ENCODE measurements at places on chromosomes 12 and 14.

DNA sequence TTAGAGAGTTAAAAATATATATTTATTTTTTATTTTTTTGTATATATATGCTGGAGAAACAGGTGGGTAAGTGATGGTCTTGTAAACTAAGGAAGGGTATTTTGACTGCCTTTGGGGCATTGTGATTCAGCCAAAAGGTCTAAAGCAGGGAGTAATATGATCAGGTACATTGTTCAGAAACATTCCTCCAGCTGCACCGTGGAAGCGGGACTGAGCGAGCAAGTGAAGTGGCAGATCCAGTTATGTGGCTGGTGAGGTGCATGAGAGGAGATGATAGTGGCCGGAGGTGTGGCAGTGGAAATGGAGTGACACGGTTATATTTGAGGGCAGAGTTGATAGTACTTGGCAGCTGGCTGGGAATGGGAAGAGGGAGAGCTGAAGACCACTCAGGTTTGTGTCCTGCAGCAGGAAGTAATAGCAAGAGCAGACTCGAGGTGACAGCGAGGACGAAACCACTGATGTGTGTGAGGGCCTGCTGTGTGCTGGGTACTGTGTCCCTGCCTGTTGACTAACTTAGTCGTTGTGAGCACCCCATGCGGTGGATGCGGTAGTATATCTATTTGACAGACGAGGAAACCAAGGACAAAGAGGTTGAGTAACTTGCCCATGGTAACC lies 39.2 kb downstream of the EID3 start:
- no peak for DNase-seq

DNA sequence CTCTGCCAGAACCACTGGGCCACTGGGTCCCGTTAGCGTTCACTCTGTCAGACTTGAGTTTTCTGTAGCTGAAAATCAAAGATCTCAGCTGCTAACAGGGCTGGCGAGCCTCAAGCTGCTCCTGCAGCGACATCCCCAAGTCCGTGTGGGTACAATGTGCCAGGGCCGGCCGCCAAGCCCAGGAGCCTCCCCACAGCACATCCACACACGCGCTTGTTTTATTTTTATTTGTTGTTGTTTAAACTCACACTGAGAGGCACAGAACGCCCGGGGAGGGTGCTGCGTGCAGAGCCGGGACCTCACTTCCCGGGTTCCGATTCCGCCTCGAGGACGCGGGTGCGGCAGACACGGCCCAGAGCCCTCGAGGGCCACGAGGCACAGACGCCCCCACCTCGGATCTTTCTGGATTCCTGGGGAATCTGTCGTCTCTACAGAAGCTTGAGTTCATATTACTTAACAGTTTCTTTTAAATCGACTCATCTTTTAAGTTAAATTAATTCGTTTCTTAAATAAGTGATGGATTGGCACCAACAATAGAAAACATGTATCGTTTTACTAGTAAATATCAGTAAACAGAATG lies 9.3 kb downstream of the GALNT9 start:
- DNase-seq = no peak

DNA sequence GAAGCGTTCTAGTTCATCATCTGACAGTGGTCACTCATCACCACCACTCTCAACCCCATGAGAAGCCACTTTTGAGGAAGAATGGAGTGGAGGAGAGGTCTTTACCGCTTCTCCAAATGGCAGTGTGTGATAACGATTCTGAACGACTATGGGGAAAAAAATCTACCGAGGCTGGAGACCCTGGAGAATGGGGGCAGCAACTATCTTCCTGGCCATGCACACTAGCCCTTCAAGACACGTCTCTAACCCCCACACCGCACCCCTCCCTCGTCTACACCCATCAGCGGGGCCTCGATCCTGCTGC lies 365 bp downstream of the ING4 start:
- DNase-seq = no peak

GRCh38 chr14:105168979-105169507 lies 467 bp upstream of the JAG2 start:
- DNase-seq = no peak

GRCh38 chr12:3087758-3088650 lies 10.8 kb downstream of the TSPAN9 start:
- no peak for DNase-seq

DNA sequence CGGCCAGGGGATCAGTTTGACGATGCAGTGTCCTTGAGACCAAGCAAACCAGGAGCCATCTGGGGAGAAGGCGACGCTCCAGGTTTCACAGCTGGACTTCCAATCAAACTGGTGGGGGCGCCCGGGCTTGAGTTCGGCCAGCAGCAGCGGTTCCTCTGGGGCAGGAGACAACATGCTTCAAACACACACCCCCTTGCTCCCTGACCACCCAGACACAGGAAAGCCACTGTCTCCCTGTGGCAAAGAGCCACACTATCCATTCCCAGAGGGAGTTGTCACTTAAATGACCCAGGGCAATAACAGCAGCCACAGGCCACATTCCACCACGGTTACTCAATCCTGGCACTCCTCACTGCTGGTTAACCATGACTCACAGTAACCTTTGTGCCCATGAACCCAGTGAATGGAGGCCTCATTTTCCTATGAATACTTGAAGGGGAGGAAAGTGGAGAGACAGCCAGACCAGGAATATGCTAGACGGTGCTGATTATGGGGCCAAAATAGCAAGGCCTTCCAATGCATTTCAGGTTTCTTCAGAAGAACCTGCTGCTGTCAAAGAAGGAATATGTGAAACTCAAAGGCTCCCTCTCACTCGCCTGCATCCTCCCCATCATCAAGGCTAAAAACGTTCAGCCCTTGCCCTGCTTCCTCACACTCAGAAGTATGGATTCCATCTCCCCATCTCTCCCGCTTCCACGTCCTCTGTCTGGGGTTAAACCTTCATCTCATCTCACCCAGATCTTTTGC lies 8.5 kb downstream of the WSB2 start:
- DNase-seq = no peak

GRCh38 chr14:22651586-22651985 lies 7.4 kb upstream of the OR6J1 start:
- DNase-seq = no peak

- no peak for DNase-seq
Observed at GRCh38 chr14:100438271-100438670, 115.1 kb downstream of the SLC25A47 start.

DNA sequence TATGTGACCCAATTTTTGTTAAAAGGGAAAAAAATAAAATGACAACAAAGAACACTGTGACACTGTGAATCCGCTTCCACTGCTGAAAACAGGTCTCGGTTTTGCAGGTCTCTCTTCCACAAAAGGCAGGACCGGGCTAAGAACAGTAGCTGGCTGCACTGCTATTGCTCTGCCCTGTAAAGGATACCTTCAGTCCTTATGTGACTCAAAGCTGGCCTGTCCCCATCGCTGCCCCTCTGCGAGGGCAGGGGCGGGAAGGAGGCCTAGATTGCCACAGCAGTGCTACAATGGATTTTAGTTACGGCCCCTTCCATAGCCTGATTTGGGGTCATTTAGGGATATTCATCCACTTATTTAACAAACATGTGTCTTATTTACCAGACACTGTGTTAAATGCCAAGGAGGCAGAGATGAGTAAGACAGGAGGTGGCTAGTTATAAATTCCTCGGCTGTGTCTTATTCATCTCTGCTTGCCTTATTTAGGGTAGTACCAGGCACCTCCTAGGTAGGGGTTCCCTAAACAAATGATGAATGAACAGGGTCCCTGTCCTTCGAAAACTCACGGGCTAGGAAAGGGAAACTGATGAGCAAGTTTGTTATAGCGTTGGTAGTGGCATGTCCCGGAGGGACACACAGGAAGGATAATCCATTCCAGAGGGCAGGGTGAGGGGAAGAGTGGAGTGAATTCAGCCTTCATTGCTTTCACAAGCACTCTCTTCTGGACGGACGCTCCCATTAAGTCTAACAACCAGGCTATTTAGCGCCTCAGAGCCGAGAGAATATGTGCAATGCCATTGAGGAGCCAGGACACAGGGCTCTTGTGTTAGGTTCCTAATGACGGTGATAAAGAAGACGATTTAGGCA lies 73.3 kb downstream of the EID3 start:
- no peak for DNase-seq

DNA sequence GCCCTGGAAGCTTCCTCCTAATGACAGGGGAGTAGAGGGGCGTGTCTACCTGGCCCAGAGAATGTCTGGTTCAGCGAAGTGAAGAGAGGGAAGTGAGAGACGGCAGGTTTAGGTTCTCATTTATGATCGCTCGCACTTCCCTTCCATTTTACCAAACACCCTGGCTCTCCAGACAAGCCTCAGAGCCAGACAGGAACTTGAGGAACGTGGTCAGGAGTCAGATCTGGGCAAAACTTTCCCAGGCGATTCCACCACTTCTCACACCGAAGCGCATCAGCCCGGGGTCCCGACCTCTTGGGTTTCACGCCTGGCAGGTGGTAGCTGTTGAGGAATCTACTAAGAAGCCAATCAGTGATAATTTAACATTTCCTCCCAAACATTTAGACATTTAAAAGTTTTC lies 21.3 kb downstream of the ACTN1 start:
- DNase-seq = no peak

DNA sequence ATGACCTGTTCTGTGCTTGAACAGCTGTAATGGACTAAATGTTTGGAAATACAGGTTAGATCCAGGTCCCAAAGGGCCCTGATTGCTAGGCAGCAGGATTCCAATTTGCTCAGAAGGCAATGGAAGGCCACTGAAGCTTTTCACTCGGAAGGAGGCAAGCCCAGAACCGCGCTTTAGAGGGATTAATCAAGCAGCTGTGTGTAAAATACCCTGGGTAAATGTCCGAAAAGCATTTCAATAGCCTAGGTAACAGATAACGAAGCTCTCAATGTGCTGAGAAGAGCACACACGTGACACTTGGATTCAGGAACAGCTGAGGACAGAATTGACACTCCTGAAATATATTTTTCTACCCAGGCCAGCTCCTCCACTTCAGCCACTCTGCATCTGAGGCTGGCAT lies 436.1 kb downstream of the TMEM132D start:
- DNase-seq = no peak

DNA sequence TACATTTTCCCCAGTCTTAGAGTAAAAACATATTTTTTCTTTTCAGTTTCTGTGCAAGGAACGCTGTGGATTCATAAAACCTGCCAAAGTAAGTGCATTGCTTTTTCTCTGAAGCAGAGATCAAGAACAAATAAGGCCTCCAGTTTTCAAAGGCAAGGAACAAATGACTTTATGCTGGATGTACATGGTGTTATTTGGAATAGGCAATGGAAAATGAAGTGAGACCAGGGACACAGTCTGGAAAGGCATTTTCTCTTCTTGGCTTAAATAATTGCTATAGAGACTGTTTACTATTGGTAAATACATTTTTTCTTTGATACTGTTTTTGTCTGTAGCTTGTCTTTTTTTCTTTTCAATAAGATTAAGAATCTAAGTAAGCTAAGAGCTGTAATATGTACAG lies 725.9 kb upstream of the MDGA2 start:
- DNase-seq = no peak

Measured in esophagus squamous epithelium (tissue), 5 donors.